ENCODE measurements at places on chromosomes 12 and 14. TPM values are rescaled to one million over a fixed set of nuclear protein-coding genes. Genes with fewer than 3 reads are reported as not detected.

DNA sequence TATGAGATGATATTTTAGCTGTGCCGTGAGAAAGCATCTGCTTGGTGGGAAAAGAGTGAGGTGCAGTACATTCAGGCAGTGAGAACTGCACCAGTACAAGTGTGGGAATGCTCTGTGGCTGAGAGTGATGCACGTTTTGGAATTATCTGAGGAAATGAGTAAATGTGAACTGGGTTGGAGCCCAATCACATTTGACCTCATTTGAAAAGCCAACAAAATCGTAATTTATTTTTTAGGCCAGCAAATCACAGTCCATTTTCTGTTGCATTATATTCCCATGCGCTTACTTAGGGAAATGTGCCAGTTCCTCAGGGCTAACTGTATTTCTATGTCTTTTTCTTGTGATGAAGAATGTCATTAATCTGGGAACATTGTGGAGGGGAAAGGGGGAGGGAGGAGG lies 77.3 kb downstream of the SNAPC1 start:
- no peaks in the 10 kb centered on the region for H3K36me3 ChIP-seq
- no peak overlapping the region for H3K4me3 ChIP-seq
- DNase-seq: no peak

- H3K36me3 ChIP-seq: no peaks in the 10 kb centered on the region
- peak overlapping the region; percentile 17 for H3K27ac ChIP-seq
- H3K4me1 ChIP-seq: no peaks in the 10 kb centered on the region
- H3K4me3 ChIP-seq: no peak overlapping the region
Observed at GRCh38 chr12:90979951-90980350, 24.8 kb downstream of the EPYC start.

Gene POTEG
- not detected for total RNA-seq

DNA sequence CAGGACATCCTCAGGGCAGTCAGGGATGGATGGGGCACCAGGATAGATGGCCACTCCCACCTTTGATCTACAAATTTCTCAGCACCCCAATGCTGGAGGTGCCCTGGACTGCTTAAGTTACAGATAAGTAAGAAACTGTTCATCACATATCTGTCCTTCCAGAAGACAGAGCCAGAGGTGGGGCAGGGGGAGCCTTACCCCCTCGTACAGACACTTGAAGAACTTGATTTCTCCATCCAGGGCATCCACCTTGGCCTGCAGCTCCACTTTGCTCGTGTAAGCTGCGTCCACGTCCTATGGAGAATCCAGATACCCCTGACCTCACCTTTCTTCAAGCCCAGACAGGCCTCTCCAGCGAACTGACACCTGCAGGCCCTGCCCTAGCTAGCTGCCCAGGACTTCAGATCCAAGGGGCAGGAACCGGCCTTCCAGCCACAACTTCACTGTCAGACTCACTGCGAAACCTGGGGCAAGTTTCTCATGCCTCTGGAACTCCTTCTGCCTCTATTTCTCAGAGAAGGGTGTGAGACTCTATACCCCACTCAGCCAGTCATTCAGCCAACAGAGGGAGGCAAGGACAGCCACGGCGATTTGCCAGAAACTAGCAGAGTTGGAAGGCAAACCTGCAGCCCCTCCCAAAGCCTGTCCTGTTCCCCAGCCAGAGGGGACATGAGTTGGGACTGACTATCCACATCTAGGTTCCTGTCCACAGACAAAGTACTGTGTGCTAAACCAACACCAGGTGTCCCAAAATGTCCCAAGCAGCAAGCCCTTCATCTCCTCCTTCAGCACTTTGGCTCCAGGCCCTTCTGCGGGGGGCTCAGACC lies 3.8 kb downstream of the KRT73 start:
- no peak overlapping the region for H3K27ac ChIP-seq
- H3K36me3 ChIP-seq: no peaks in the 10 kb centered on the region
- peaks cover 5% of the 10 kb centered on the region for H3K27me3 ChIP-seq
- peak; percentile 47 for DNase-seq
- no peak overlapping the region for H3K4me3 ChIP-seq

Gene PAPLN
- 6.7 TPM for total RNA-seq

Gene MYF6
- total RNA-seq: 0.28 TPM

- no peaks in the 10 kb centered on the region for H3K4me1 ChIP-seq
- H3K27ac ChIP-seq: no peak overlapping the region
- H3K27me3 ChIP-seq: no peaks in the 10 kb centered on the region
- DNase-seq: no peak
- H3K36me3 ChIP-seq: no peaks in the 10 kb centered on the region
Observed at GRCh38 chr14:57052705-57053302, 215.9 kb downstream of the EXOC5 start.

GRCh38 chr12:22684140-22685118 lies 59.5 kb downstream of the ETNK1 start:
- no peak overlapping the region for H3K27ac ChIP-seq
- no peaks in the 10 kb centered on the region for H3K4me1 ChIP-seq

DNA sequence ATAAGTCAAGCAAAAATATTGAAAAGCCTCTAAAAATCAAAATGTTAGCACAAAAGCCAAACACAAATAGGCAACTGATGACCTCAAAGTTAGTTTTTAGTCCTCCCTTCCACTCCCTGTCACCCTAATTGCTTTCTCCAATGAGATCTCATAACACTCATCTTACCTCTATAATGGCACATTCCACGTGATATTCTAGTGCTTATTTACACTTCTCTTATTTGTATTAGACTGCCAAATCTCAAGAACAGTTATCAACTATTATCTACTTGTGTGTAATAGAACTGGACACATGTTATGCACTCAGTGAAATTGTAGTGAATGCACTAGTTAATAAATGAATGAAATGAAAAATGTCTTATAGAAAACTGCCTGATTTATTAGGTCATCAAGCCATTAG lies 55.5 kb upstream of the AVPR1A start:
- H3K4me1 ChIP-seq: no peaks in the 10 kb centered on the region
- H3K27me3 ChIP-seq: no peaks in the 10 kb centered on the region

- no peaks in the 10 kb centered on the region for H3K27me3 ChIP-seq
- no peaks in the 10 kb centered on the region for H3K36me3 ChIP-seq
- no peak for DNase-seq
Observed at GRCh38 chr14:105926373-105927095, 400.2 kb downstream of the TMEM121 start.

DNA sequence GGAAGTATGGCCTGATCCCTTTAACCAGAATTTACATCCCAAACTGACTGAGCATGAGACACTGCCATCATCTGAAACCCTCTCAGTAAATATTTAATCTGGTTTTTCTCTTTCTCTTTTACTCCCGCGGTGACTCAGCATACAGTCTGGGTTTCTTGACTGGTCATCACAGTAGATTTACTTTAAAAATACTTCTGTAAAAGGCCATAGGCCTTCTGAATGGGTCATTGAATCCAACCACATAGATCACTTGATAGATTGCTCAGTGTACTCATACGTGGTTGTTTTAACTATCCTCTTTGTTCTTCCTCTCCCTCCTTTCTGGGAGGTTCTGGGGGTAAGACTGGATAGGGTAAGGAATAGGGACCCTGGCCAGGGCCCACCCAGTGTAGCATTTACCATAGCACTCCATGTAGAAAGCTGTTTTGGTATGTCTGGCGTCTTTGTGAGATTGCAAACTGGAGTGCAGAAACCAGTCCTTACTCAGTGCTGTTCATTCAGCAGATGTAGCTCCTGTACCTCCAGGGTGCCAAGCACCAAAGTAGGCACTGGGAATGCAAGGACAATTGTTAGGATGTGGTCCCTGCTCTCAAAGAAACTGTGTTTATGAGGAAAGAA lies 165.7 kb downstream of the SRGAP1 start:
- H3K36me3 ChIP-seq: no peaks in the 10 kb centered on the region
- H3K27ac ChIP-seq: no peak overlapping the region
- H3K4me3 ChIP-seq: no peak overlapping the region

All from right atrium auricular region (tissue), 2 donors.